ENCODE measurements at places on chromosomes 7 and 10. TPM values are rescaled to one million over a fixed set of nuclear protein-coding genes. Genes with fewer than 3 reads are reported as not detected.

The IL15RA gene
- polyA plus RNA-seq: 2.5 TPM

The LRMDA gene
- 1.8 TPM for polyA plus RNA-seq

The ELFN1 gene
- polyA plus RNA-seq: 0.16 TPM

The CCDC3 gene
- 3.2 TPM for polyA plus RNA-seq

The BMI1 gene
- 11.3 TPM for polyA plus RNA-seq

The ITGA8 gene
- polyA plus RNA-seq: 2.5 TPM
